ENCODE measurements at places on chromosomes 4 and X.

DNA sequence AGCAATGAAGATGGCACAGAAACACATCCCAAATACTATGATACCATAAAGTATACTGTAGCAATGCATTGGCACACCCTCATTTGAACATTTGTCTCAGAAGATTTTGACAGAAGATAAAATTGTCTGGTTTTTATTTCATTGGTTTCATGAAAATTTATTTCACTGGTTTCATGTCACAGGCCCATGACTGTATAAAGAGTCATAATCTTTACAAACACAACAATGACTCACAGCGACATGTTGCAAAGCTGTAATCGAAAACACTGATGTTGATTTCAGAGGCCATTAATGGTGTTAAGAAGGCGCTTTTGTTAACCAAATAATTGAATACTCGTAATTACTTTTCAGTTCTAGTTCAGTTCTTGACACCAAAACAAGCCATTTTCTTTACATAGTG is 8.1 kb upstream of the DTHD1 start:
- DNase-seq: no peak

GRCh38 chr4:13496605-13497004 is 12.5 kb upstream of the RAB28 start:
- DNase-seq: peak; percentile 6

GRCh38 chr4:154078504-154079350 is 289.8 kb upstream of the SFRP2 start:
- no peak for DNase-seq

- no peak for DNase-seq
These were observed 263.7 kb upstream of the ETNPPL start for GRCh38 chr4:109026588-109026987.

DNA sequence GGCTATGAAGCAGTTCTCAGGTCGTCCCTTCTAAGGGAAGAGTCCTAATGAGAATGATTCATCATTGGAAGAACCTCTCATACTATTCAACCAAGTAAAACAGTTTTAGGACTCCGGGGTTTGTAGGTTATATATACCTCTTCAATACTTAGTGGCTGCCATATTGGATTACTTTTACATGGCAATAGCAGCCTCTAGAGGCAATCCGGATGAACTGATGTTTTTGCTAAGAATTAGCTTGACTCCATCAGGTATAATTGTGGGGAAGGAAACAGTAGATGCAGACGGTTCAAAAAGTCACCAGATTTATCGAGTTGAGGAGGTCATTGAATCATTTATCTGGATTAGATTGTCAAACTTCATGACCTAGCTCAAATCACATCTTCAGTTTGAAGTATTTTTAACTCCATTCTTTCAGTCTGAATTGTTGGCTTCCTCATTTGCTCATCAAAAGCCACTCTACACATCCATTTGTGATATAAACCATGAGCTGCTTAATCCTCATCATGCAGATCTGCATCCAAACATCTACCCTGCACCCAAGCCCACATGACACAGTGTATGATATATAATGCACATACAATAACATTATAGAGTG is 28.4 kb downstream of the GUCY1B1 start:
- no peak for DNase-seq

DNA sequence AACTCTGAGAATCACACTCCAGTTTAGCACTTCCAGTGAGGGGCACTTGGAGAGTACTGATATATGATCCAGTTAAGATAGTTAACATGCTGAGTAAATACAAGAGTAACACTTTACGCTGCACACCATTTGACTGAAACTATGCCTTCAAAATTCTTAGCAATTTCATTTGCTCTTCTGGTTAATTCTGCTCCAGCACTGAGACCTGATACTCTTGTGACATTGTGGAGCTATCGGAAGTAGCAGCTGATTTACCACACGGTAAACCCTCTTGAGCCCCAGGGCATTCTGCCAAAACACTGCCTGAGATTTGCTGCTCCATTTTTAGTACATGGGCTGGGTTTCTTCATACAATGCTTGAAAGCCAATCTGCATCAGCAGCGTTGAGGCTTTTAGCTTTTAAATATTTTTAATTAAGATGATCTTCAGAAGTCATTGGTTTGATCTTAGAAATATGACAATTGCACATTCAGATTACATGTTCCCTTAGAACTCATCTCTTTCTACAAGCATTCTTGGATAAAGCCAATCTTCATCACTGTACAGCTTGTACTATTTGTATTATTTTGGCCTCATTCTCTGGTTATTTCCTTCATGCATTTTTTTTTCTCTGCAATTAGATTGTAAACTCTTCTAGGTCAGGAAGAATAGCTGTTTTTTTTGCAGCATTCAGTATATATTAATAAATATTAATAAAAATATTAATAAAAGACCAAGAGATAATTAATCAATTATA is 67.8 kb upstream of the ETNPPL start:
- DNase-seq: peak; percentile 49

Data from DMS79 treated with DMSO at 0.1 percent for 48 hours (cell line).